ENCODE measurements at places on chromosomes 12 and 14. TPM values are rescaled to one million over a fixed set of nuclear protein-coding genes. Genes with fewer than 3 reads are reported as not detected.

ARF6 gene
- 184 TPM for total RNA-seq

RIPK3 gene
- 7.5 TPM for total RNA-seq

RILPL1 gene
- total RNA-seq = 11.8 TPM

ARG2 gene
- total RNA-seq = 11.5 TPM

DNA sequence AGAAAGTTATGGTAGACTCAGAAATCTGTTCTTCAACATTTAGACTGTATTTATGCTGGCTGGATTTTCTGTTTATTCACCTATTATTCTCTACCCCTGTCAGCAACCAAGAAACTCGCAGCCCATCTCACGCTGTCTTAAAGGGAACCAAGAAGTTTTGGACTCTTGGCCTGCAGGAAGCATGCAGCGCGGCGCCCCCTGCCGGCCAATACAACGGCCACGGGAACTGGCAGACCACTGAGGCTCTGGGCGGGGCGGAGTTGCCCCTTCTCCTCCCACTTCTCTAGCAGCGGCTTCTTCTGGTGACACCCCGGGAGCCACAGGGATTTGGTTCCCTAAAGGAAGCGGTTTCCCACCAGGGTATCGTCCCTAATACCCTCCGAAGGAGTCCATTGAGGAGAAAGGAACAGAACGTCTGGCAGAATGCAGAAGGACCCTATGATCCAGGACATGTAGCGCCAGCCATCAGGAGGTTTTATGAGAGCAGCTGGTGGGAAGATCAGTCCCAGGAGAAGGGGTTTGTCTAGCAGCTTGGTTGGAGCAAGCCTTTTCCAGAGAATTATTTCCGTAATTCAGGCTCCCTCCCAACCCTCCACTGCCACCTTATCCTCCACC, 21.0 kb upstream of the RNASE2 start:
- DNase-seq = no peak

ADCY6 gene
- 54.4 TPM for total RNA-seq

PIWIL1 gene
- total RNA-seq = not detected

- DNase-seq = peak; percentile 72
These were observed 1.2 kb downstream of the PAWR start for GRCh38 chr12:79689477-79690141.

B3GNT4 gene
- total RNA-seq = 0.86 TPM

DNA sequence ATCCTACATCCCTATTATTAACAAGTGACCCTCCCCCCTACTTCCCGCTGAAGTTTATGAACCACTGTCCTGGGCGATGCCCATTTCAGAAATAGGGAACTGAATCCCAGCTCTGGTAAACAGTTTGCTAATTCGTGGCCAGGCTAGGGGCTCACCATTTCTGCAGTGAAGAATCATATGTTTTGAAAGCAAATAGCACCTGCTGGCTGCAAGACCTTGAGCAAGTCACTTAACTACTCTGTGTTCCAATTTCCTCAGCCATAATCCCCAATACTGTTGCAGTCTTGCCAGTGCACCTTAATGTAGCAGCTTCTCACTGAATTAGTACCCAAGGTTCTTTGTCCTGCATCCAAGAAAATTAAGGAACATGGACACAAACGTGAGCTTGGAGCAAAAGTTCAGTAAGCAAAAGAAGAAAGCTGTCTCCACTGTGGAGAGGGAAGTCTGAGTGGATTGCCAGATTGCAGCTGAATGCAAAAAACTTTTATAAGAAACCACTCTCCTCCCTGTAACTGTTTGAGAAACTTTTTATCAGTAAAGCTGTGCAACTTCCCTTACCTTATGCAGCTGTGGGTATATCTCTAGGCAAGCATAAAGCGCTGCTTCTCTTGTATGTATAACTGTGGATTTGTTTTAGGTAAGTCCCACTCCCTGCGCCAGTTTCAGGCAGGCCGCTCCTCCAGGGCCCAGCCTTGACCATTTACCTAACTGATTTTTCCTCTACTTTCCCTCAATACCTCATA, 824 bp downstream of the OAS1 start:
- peak; percentile 18 for DNase-seq
